NCI-H226 (cell line): ENCODE measurements at places on chromosomes 2 and 18.

DNA sequence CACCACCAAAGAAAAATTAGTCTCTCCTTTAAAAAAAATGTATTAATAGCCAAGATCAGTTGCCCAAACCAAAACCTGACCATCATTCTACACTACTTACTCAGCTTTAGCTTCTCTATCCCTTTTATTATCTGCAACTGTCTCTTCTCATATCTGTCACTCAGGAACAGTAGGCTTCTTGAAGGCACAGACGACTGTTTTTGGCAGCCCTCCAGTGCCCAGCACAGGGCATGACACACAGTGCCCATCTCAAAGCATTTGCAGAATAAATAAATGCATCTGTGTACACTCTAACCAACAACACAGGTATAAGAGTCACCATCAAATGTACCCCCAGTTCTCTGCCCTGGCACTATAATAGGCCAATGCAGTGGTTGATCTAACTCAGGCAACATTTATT lies 117.2 kb downstream of the UXS1 start:
- no peak for DNase-seq

DNA sequence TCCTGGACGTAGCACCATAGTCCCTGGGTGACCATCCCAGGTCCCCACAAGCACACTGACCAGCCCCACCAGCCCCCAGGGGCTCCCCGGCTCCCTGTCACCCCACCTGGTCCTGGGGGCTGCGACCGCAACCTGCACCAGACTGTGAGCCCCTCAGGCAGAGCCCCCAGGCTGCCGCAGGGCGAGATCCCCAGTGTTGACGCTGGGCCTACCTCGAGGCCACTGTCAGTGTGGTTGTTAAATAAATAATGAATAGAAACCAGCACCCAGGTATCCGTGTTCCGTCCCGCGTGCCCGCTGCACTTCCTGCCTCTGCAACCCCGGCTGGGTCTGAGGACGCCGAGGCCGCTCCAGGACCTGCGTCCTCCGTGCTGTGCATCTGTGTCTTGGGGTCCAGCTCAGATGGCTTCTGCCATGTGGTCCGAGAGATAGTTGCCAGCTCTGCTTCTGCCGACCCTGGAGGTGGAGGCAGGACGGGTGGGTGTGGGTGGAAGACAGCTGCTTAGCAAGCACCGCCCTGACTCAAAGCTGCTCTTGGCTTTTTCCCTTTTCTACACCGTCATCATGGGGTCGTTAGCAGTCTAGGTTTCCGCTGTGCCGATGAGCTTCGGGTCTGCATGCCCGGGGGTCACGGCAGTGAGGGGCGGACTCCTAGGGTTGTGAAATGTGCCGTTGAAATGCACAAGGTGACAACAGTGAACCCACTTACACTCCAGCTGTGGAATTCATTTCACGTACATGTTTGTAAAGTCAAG lies 74.2 kb downstream of the NFATC1 start:
- DNase-seq = no peak

DNA sequence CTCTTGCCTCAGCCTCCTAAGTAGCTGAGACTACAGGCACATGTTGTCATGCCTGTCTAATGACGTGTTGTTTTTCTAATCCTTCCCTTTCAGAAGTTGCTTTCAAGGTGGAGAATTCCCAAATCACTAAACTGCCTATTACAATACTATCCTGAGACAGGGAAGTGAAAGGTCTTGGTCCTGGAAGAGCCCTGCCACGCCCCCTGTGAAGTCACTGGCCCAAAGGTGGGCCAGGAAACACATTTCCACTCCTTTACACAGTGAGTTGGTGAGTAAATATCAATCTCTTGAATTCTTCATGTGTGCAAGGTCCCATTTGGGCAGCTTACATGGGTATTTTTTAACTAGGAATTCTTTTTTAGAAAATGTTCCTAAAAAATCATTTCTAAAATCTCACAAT lies 150.1 kb downstream of the THADA start:
- no peak for DNase-seq

DNA sequence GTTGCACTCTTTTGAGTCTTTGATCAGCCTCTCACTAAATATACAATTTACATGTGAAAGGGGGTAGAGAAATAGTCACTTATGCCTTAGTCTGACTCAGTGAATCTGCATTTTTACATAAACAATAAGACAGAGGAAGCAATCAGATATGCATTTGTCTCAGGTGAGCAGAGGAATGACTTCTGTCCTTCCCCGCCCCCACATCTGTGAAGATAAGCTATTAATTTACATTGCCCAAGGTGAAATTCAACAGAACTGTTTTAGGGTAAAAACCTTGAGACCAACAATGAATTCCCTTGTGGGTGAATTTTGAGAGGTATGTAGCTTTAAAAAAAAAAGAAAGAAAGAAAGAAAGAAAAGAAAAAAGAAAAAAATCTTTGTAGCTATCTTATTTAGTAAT lies 1302.9 kb upstream of the ACVR2A start:
- no peak for DNase-seq

DNA sequence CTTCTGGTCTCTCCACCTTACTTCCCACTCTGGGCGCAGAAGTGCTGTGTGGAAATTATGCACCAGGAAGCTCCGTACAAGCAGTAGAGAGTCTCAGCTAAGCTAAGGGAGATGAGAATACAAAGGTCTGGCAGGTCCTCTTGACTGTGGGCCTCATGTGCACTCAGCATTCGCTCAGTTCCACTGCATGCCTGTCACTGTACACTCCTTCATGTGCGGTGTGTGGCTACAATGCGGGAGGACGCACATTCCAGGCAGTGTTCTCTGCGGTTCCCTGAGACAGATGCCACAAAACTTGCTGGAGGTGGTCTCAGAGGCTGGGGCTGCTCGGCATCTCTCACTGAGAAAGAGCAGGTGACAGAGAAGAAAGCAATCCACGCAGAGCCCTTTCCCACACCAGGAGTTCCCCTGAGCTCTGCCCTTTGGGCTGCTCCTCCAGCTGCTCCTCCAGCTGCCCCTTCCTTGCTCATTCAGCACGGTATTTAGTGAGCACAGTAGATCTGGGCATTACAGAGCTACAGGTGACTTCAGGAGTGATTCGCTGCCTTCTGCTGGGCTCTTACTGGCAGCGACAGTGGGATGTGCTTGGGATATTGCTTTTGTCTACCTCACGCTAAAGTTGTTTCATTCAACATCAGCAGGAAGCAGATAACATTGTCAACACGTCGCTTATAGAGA lies 176.6 kb downstream of the SH3RF3 start:
- DNase-seq = no peak

GRCh38 chr2:209391776-209392401 lies 32.0 kb upstream of the MAP2 start:
- peak; percentile 64 for DNase-seq

DNA sequence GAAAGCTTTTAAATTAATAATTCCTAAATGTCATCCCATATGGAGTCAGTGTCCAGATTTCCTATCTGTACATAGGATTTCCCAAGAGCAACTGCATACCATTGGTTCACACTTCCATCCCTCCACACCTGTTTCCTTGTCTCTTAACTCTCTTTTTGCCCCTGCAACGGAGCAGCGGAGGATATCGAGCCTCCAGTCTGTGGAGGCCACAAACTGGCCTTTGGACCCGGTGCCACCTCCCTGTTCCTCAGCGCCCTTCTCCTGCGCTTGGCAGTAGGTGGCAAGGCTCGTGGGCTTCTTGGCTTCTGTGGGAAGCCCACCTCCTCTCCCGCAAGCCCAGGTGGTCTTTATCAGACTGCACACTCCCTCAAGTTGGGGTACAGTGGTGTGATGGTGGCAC lies 23.8 kb upstream of the STK25 start:
- DNase-seq = no peak

DNA sequence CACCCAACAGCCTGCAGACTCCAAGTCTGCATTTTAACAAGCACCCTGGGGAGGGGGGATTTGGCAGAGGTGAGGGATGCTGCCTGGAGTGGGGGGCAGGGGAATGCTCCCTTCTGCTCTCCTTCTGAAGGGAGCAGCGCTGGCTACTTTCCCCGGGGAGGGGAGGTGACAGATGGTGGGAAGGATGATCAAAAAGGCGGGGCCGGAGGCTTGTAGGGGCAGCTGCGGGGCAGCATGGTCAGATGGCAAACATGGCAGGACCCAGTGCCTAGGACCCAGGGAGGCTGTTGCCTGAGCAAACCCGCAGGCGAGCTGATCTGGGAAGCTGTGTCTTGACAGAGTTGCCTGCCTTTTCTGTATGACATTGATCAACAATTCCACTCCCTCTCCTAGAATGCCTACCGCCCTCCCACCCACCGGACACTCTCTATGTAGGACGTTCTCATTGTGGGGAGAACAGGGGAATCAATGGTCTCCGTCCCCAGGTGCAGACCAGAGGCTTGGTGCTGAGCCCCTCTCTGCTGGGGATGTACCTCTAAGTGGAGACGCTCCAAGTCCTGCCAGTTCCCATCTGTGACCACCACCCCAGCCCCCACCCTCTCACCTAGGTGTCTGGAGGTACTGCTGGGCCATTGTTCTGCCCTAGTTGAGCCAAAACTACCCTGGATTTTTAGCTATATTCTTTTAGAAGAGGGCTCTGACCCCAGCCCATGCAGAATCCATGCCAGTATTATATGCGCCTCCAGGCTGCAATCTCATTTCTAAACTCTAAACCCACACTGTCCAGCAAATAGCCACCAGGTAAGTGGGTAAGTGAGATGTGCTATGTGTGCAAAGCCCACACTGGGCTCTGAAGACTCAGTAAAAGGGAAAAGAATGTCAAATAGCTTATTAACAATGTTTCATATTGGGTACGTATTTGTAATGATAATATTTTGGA lies 89.7 kb upstream of the SEC11C start:
- no peak for DNase-seq

DNA sequence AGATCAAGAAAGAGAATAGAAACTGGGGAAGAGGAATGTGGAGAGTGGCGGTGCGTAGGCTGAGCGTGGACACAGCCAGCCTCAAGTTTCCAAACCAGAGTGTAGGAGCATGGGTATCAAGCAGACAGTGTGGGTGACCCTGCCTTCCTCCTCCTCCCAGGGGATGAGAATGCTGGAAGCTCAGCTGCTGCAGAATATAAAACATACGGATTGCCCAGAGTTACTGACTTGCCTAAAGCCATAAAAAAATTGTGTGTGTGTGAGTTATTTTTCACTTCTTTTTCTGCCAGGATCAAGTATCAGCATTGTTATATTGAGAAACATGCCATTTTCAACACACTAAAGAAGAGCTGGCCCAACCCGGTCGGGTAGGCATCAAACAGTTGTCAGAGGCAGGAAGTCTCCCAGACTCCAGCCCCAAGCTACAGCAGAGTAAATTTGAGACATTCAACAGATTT lies 333.3 kb upstream of the ACVR2A start:
- no peak for DNase-seq

GRCh38 chr18:75154259-75154658 lies 54.7 kb downstream of the PTGR3 start:
- no peak for DNase-seq

- no peak for DNase-seq
These were observed 93.5 kb upstream of the MAPRE2 start for GRCh38 chr18:34947711-34948125.

DNA sequence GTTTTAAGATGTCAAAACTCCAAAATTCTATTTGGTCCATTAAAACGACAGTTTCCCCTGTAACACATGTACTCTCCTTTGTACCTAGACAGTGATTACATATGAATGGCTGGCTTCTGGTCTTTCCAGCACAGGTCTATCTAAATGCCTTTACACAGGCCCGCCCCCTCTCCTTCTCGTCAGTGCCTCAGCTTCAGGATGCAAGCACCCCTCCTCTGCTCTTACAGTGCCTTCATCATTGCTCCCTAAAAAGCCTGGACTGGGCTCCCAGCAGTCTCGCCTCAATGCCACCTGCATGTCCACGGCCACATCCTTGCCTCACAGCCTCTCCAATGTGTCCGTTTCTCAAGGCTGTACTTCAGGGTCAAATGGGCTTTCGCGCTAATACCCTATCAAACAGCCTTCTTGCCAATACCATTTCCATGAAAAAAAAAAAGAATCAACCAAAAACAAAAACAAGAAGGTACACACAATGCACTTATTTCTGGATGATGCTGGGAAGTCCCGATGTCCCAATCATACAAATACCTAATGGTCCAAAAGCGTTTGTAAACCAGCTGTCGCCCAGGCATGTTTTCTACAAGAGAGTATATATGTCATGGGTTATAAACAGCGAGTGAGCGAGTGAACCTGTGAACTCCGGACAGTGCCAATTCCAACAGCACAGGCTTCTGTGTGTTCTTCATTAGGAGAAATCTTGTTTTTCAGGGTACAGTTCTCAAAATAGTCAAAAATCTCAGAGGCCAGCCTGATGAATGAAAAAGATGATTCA lies 77.2 kb downstream of the EIPR1 start:
- DNase-seq = no peak

DNA sequence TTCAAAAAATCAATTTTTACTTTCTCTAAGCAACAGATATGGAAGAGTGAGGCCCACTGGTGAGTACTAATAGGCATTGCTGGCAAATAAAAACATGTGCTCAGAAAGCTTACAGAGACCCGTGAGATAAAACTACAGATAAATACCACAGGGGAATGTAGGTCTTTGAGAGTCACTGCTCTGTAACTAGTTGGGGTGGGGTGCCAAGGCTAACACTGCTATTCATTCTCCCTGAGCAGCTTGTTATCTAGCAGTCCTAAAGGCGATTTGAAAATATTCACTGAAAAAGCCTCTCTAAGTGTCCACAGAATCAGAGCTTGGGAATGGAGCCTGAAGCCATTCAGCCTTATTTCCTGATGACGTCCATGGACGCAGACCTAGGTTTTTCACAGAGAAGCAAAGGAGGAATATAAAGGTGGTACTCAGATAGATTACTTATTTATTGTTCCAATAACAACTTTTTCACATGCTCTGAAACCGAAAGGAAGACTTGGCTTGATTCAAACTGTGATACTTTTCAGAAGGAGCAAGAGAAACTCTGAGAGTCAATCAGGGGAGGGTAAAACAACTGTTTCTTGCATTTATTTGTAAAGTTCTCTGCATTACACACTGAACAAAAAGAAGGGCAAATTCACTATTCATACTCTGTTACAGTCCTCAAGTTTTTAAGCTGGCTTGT lies 188.4 kb downstream of the PPP1R1C start:
- no peak for DNase-seq

DNA sequence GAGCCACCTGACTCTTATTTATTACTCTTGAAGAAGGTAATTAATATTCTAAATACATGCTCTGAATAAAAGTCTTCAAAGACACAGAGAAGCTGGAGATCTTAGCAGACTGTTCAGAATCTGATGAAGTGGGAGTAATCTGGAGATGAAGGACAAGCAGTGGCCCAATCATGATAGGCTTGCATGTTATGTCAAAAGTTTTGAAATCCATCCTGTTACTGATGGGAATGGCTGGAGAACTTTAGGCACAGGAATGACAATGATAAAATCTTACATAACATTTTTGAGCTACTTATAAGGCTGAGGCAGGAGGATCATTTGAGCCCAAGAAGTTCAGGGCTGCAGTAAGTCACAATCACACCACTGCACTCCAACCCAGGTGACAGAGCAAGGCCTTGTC lies 2.4 kb upstream of the RIF1 start:
- DNase-seq = no peak

DNA sequence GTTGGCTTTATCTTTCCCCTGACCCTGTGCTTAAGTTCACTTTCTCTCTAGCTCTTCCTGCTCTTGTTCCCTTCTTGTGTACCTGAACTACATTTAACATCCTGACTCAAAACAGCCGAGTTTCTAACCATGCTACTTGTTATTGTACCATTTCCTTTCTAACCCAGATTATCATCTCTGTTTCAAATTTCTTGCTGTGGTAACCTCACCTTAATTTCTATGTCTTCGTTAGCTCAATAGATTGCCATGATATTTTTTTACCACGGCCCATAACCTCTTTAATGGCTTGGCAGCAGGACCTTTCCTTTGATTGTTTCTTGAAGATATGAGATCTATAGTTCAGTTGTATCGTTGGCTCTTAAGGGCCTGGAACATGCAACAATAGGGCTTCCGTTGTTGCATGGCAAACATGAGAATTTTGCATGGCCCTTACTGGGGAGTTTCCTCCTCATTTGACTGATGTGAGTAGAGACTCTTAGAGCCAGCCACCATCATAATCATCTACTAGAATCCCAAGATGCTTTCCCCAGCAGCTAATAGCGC lies 11.1 kb downstream of the CFAP36 start:
- no peak for DNase-seq
